ENCODE measurements at places on chromosomes 11 and 22. TPM values are rescaled to one million over a fixed set of nuclear protein-coding genes. Genes with fewer than 3 reads are reported as not detected.

GRCh38 chr11:102497061-102497460 lies 33.5 kb downstream of the MMP7 start:
- DNase-seq, result no peak

The OR4D10 gene
- polyA plus RNA-seq, result not detected

The MUC6 gene
- 26.8 TPM for polyA plus RNA-seq

The PHOX2A gene
- not detected for polyA plus RNA-seq

- DNase-seq, result no peak
Measured at GRCh38 chr22:24400034-24400725, 27.2 kb upstream of the ADORA2A start.

GRCh38 chr22:22099194-22099486 lies 116.6 kb upstream of the TOP3B start:
- no peak for DNase-seq

The FAT3 gene
- polyA plus RNA-seq, result 13.7 TPM

- no peak for DNase-seq
Measured at GRCh38 chr22:19385221-19385906, 46.2 kb downstream of the HIRA start.

DNA sequence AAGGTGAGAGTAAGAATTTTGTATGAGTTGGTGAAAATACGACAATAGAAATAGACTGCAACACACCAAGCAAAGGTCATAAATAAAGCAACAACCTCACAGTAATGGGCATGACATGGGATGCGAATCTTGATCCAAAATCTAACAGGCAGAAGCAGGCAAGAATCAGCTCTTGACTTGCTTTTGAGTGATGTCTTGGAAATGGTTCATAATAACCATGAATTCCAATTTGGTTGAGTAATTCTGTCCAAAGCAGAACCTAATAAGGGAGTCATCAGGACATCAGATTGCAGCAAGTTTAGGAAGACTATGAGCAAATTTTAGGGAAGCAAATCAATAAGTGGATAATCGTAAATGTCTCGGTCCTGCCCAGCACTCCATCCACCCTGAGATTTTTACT lies 224.0 kb upstream of the ISX start:
- no peak for DNase-seq

DNA sequence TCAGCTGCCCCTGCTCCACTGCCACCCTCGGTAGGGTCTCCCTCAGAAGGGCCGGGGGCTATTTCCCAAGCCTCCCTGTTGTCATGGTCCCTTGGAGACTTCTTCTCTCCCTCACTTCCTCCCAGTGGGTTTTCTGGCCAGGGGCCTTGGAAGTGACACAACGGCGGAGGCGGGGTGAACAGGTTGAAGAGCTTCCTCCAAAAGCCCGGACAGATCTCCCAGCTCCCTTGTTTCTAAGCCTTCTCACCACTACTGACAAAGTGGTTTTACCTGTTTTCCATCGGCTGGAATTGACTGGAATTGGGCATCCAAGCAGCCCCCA lies 14.5 kb downstream of the MYH9 start:
- DNase-seq, result no peak

DNA sequence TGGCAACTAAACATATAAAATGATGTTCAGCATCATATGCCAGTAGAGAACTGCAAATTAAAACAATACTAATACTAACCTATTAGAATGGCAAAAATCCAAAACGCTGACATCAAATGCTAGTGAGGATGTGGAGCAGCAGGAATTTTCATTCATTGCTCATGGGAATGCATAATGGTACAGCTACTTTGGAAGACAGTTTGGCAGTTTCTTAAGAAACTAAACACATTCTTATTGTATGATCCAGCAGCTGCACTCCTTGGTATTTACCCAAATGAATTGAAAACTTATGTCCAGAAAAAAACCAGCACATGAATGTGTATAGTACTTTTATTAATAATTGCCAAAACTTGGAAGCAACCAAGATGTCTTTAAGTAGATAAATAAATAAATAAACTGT lies 258.0 kb downstream of the TENM4 start:
- no peak for DNase-seq

The VWCE gene
- 4.7 TPM for polyA plus RNA-seq

GRCh38 chr11:61007956-61008896 lies 36.7 kb downstream of the CD6 start:
- no peak for DNase-seq
